ENCODE measurements at places on chromosomes 13 and 19.

GRCh38 chr19:3234800-3235199 lies 10.3 kb downstream of the CELF5 start:
- no peak for DNase-seq

DNA sequence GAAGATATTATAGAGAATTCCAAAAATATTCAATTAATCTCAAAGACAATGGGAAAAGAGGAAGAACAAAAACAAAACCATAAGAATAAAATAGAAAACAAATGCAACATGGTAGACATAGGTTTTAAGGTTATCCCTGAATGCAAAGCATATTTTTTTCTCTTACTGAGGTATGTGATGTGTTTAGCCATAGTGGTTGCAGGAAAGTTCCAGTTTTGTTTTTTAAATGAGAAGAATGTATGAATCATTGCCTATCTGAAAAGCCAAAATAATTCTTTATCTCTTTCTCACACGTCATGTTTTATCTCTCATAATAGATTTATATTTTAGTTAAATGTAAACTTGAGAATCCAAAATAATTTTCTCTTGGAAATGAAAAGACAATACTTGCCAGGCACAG lies 2591.7 kb upstream of the PCDH20 start:
- no peak for DNase-seq

DNA sequence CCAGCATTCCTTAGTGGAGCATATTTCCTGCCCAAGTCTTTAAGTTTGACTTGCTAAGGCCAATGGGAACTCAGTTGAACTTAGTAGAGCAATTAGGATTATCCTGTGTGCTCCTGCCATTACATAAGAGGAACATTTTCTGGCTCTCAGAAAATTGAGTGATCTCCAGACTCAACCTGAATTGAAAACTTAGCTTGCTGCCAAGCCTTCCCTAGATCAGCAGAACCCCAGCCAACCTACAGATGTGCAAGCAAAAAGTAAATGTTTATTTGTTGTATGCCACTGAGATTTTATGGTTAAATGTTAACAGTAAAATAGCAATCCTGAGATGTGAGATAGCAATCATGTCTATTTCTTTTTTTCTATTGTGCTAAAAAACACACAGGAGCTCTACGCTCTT lies 350.9 kb downstream of the OLFM4 start:
- no peak for DNase-seq

GRCh38 chr13:100298116-100298681 lies 209.3 kb downstream of the PCCA start:
- DNase-seq = no peak

- no peak for DNase-seq
Observed at GRCh38 chr13:76380446-76381065, 505.6 kb downstream of the KCTD12 start.

- DNase-seq = no peak
Observed at GRCh38 chr19:8148410-8149260, 757 bp downstream of the FBN3 start.

- peak; percentile 69 for DNase-seq
Observed at GRCh38 chr19:1672038-1672768, 19.8 kb upstream of the TCF3 start.

DNA sequence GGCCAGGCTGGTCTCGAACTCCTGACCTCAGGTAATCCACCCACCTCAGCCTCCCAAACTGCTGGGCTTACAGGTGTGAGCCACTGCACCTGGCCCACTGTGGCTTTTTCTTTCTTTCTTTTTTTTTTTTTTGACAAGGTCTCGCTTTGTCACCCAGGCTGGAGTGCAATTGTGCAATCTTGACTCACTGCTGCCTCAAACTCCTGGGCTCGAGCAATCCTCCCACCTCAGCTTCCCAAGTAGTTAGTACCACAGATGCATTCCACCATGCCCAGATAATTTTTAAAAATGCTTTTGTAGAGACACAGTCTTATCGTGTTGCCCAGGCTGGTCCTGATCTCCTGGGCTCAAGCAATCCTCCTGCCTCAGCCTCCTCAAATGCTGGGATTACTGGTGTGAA lies 12.1 kb upstream of the FCGBP start:
- no peak for DNase-seq

- DNase-seq = no peak
Observed at GRCh38 chr19:35347930-35348298, 212 bp downstream of the FFAR1 start.

- no peak for DNase-seq
Observed at GRCh38 chr13:111342721-111343120, 22.3 kb downstream of the TEX29 start.

- DNase-seq = no peak
Observed at GRCh38 chr13:59789558-59789957, 374.2 kb downstream of the DIAPH3 start.

GRCh38 chr13:50229960-50230661 lies 214.9 kb downstream of the KCNRG start:
- DNase-seq = no peak

DNA sequence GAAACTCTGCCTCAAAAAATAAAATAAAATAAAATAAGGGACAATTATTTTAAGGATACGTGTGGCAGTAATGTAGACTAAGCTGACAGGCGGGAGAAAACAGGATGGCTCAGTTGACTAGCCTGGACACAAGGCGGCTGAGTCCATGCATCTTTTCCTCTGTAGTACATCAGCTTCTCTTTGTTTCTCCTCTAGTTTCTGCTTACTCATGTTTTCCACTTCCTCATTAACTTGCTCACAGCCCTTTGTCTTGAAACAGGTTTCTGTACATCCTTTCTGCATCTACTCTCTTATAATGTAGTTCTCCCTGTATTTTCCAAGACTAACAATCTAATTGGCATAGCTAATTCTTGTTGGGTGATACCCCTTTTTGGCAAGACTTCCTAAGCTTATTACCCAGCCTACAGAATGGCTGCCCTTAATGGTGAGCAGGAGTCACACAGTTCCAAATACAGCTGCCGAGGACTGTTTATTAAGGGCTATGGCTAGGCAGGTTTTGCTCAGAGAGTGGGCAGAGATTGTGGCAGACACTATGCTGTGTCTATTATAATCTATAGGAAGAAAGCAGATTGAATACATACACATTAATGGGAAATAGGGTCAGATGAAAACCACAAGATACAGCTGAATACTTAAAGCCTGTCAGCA lies 58.7 kb upstream of the KLF5 start:
- no peak for DNase-seq

DNA sequence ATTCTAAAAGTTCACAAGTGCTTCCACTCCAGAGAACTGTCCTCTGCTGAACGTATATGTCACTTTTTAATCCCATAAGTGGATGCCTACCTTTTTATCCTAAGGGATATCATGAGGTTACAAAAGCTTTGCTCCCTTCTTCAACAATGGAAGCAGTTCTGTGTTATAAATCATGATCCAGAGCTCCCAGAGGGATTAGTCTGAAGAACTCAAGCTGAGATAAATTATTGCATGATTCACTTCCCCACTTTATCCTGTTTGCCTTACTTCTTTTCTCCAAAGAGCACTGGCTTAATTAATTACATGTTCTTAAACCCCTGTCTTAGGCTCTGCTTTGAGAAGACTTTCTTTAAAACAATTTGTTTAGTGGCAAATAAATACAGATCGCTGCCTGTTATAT lies 246.7 kb downstream of the PCDH17 start:
- no peak for DNase-seq

GRCh38 chr13:94947965-94948371 lies 235.6 kb upstream of the SOX21 start:
- DNase-seq = no peak

GRCh38 chr19:41957838-41958366 lies 1.2 kb downstream of the RABAC1 start:
- DNase-seq = no peak

DNA sequence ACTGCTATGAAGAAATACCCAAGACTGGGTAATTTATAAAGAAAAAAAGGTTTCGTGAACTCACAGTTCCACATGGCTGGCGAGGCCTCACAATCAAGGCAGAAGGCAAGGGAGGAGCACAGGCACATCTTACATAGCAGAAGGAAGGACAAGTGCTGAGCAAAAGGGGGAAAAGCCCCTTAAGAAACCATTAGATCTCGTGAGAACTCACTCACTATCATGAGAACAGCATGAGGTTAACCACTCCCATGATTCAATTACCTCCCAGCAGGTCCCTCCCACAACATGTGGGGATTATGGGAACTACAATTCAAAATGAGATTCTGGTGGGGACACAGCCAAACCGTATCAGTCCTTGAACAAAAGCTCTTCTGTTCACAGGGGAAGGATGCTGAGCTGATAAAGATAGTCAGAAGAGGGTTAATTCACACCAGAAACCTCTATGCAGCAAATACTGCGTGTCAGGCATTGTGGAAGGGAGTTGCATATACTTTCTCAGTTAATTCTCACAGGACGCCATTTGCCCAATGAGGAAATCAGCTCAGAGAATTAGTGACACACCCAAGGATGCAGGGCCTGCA lies 246.2 kb downstream of the FOXO1 start:
- no peak for DNase-seq

Measured in activated CD8-positive, alpha-beta memory T cell treated with anti-CD3 and anti-CD28 coated beads, Interleukin-2, amount 50 U/mL, for 4 hours (primary cell).